ENCODE measurements at places on chromosomes 5 and 9.

DNA sequence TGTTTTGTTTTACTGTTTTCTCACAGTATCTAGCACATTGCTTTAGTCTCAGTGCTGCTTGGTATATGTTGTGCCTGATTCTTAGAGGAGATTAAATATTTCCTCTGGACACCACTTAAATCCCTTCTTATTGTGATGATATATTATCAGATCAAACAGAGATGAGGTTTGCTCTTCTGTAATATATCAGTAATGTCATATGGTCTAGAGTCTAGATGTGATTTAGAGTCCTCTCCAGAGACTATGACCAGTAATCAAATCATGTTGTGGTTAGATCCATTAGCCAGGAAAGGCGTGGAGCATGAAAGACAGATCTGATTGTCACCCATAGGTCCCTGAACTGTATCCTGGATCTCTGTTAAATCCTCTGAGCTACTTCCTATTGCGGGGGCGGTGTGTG, 24.4 kb downstream of the CAMK4 start:
- DNase-seq, result no peak

DNA sequence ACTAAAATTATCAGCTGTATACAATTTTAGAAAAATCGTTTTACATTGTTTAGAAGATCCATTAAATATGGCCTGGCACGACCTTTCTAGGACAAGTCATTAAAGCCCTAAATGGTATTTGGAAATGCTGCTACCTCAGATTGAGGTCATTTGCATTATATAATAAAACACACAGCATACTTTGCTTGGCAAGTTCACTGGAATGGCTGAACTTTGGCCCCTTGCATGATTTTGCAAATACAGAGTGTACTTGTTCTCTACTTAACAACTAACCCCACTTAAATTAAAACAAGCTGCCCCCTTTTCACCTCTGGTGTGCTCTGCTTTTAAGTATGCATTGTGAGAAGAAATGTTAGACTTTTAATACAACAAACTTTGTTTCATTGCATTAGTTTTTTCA, 860.1 kb downstream of the PTPRD start:
- no peak for DNase-seq

DNA sequence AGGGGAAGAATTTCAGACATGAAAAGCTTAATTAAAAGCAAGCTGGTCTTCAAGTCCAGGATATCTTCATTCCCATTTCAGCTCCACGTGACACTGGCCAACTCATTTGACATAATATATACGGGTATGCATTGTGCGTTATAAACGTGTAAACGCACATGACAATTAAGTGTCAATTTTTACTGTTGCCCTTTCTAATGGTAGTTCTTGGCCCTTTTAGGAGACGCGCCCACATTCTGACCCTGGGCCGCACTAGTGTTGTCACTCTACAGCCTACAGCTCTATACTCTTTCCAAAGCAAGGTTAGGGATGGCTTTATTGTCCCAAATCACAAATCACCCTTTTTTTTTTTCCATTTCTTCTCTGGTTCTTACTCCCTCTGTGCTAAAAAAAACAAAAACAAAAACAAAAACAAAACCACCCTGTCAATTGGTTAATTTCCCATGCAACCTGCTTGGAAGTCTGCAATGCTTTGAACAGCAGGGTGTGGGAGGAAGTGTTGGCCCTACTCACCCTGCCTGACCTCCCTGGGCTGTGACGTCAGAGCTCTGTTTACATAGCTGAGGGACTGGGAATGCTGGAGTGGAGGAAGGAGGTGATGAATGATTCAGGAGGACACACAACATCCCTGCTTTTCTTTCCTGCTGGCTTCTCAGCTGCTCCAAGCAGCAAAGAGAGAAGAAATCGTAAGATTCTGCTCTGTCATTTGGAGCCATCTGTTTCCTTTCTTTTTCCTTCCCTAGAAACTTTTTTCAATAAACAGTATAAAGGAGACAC, 19.3 kb downstream of the RFK start:
- DNase-seq, result no peak

DNA sequence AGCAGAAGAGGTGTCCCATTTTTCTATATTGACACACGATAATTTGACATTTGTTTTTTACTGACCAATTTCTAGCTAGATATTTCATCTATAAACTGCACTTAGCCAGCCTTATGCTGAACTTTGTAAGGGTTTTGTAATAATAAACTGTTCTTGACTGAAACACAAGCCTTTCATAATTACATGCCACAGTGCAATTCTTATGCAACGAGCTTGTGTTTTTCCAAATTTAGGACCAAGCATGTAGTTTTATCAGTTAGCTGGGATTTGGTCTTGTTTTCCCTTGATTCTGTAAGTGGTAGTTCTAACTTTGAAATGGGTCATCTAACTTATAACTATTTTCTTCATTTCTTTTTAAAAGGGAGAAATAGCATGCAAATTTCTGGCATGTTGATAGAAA, 1.3 kb upstream of the LURAP1L start:
- DNase-seq, result no peak

GRCh38 chr5:174688441-174689354, 35.7 kb upstream of the MSX2 start:
- DNase-seq, result no peak

DNA sequence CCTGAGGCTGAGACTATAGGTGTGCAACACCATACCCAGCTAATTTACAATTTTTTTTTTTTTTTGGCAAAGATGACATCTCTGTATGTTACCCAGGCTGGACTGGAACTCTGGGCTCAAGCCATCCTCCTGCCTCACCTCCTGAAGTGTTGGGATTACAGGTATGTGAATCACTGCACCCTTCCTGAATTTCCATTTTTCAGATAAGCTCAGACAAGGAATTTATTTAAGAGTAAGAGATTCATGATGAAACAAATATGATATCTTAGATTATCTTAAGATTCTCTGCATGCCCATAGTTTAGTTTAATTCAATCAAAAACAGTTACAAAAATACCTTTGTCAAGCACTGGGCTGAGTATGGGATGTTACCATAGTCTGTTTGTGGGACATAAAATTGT, 128.4 kb upstream of the BASP1 start:
- DNase-seq, result no peak

DNA sequence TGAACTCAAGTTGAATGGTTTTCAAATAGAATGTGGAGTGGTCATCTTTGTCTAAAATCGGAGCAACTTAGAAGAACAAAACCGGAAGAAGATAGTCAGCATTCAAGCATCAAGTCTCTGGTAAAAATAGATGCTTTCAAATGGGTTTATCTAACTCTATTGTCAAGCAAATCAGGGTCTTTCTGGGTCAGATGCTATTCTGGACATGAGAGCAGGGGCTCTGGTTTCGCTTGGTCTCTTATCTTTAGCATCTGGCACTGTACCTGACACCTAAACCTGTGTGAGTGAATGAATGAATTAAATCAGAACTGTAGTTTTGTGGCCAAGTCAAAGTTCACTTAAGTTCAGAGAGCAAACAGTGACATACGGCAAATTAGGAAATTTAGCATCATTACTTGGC, 173.5 kb downstream of the SLIT3 start:
- no peak for DNase-seq

DNA sequence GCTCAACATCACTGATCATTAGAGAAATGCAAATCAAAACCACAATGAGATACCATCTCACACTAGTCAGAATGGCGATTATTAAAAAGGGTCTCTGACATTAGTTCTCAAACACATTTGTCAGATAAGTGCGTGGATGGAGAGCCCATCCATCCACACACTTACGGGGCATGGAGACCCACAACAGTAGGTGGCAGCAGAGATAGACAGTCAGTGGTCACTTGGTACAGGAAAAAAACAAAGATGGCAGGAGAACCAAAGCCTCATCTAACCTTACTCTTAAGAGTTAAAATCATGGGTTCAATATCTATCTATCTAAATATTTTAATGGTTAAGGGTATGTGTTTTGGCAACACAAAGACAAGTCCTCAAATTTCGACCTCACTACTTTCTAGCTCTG, 1378.7 kb upstream of the C9orf72 start:
- DNase-seq, result no peak

All from activated effector memory CD4-positive, alpha-beta T cell treated with Interleukin-2 at 50 U/mL for 16 hours (primary cell).